Transverse colon (tissue), 4 donors: ENCODE measurements at places on chromosomes 2 and 18. TPM values are rescaled to one million over a fixed set of nuclear protein-coding genes. Genes with fewer than 3 reads are reported as not detected.

GRCh38 chr2:240320204-240320993 is 115.1 kb upstream of the GPC1 start:
- DNase-seq: no peak

- no peak for DNase-seq
These were observed 346.8 kb downstream of the CYP26B1 start for GRCh38 chr2:71800851-71801250.

DNA sequence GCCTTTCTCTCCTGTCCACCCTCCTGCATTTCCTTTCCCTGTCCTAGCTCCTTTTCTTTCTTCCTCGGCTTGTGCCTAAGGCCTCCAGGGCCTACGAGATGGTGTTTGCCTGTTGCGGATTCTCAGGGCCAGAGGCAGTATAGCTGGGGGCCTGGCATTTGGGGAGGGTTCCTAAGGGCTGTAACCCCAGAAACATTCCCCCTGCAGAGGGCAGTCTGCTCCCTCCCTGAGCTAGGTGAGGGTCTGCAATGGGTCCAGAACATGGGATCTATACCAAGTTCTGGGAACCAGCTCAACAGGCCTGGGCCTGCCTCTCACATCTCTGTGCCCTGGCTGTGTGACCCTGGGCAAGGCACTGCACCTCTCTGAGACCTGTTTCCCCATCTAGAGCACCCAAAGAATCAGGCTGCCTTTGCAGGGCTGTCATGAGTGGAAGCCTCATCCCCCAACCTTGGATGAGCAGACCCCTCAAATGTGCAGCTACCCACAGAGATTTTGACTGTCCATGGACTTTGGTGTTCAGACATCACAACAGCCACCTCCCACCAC is 97.5 kb downstream of the GLI2 start:
- DNase-seq: no peak

NEURL3 gene
- 7.9 TPM for total RNA-seq

- DNase-seq: no peak
These were observed 54.1 kb upstream of the EPB41L5 start for GRCh38 chr2:119958670-119959268.

KCNG2 gene
- 6.7 TPM for total RNA-seq

DNA sequence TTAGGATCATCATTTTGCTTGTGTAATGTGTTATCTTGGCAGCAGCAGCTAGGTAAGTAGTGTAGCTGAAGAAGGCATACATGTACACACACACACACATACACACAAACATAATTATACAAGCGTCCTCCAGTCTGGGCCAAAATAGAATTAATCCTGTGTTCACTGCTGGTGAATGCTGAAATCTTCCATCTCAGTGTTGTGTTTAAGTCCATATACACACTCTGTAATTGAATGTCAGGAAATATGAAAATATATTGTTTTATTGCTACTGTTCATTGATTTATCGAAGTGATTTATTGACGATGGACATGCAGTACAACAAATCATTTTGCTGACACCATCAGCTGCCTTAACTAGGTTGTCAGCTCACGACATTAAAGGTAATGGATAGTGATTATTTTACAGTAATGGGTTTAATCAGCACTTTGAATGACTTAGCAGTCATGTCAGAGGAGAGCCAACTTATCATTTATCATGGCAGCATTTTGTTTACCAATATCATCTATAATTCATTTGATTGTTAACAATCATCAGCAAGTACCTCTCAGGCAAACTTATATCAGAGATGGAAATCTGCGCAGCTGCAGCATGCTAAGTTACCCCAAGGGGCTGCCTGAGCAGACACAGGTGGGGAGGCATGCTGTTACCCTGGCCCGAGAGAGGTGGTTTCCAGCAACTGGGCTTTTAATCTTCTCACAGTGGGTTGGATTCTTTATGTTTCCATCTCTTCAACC is 83.7 kb upstream of the FSHR start:
- no peak for DNase-seq
